ENCODE measurements at places on chromosomes 5 and 9.

- no peak for DNase-seq
These were observed at the start of gene PRUNE2 for GRCh38 chr9:76905791-76906646. Gene PRUNE2, minus strand, starts transcription at chr9:76906114. Its CDS starts 151 bp downstream, at chr9:76905963.

GRCh38 chr5:117812861-117813260 lies 1175.5 kb downstream of the DTWD2 start:
- no peak for DNase-seq

DNA sequence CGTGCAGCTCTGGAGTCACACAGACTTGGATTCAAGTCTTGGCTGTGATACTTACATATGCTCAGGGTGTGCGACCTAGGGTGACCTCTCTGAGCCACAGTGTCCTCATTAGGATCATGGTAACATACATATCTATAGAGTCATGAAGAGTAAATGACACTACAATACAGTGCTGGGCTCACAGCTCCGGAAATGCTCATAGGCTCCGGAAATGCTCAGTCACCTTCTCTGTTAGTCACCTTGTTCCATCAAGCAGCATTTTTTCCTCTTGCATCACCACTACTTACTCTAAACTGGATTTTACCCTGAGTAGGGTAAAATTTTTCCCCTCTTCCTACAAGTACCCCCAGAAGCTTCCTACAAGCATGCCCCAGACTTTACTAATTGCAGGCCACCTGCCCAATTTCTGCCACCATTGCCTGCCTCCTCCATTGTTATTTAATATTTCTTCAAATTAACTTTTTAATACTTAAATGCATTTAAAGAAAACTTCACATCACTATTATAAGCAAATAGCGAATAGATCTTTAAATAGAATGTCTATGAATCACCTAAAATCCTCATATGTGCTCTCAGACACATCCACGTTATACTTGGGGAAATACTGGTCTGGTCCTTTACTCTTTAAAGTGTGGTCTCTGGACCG lies 147.6 kb upstream of the SPRY4 start:
- DNase-seq: no peak

- DNase-seq: no peak
These were observed 91.1 kb upstream of the CACNA1B start for GRCh38 chr9:137786511-137786920.

- no peak for DNase-seq
These were observed 76.2 kb upstream of the ALDH1B1 start for GRCh38 chr9:38316166-38316780.

GRCh38 chr9:130699047-130699446 lies 5.5 kb downstream of the EXOSC2 start:
- no peak for DNase-seq

- DNase-seq: no peak
These were observed 2375.8 kb downstream of the MAT2B start for GRCh38 chr5:165881259-165881658.

DNA sequence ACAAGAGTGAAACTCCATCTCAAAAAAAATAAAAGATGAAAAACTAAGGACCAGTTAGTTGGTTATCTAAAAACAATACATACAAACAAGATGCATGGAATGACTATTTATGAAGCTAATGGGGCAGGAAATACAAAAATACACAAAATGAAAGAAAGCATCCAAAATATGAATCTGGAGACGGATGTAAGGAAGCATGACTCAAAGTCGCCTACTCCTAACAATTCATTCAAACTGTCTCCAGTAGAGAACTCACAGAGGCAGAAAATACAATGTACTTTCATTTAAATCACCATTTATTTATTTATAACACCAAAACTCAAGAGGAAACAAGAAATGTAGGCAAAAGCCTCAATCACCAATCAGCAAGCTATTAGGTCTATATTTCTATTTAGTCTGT lies 68.4 kb downstream of the SCAI start:
- no peak for DNase-seq

DNA sequence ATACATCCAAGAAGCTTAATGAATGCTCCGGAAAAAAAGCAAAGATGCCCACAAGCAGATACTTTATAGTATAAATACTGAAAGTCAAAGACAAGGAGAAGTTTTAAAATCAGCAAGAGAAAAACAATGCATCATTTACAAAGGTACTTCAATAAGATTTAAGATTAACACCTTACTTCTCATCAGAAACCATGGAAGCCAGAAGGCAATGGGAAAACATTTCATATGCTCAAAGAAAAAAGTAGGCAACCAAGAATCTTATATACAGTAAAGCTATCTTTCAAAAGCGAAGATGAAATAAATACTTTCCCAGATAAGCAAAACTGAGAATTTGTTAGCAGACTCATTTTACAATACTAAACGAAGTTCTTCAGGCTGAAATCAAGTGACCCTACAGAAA lies 51.1 kb downstream of the ABHD17B start:
- DNase-seq: no peak

GRCh38 chr5:176360894-176361436 lies 599 bp downstream of the KIAA1191 start:
- DNase-seq: no peak

DNA sequence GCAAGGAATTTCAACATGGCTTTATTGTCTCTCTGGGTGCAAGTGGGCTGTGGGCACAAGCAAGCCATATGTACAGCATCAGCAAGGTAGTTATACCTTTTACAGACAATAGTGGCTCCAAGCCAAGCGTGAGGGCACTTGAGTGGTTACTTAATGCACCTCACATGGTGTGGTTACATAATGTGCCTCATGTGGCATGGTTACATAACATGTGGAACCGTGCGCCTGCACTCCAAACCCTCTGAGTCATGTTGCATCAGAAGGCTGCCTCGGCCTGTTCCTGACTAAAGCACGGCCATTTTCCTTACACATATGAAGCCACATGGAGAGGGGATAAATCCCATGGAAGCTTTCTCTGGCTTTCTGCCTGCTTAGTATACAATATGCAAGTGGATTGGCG lies 150.9 kb downstream of the OSTF1 start:
- no peak for DNase-seq

Data from activated naive CD8-positive, alpha-beta T cell treated with anti-CD3 and anti-CD28 coated beads, Interleukin-2, amount 50 U/mL, for 16 hours (primary cell).